Suprapubic skin (tissue), 4 donors: ENCODE measurements at places on chromosomes 3 and 15.

GRCh38 chr15:42191610-42192346, 16.3 kb downstream of the VPS39 start:
- DNase-seq = no peak

GRCh38 chr15:61099020-61099810, 129.9 kb downstream of the RORA start:
- DNase-seq = no peak

DNA sequence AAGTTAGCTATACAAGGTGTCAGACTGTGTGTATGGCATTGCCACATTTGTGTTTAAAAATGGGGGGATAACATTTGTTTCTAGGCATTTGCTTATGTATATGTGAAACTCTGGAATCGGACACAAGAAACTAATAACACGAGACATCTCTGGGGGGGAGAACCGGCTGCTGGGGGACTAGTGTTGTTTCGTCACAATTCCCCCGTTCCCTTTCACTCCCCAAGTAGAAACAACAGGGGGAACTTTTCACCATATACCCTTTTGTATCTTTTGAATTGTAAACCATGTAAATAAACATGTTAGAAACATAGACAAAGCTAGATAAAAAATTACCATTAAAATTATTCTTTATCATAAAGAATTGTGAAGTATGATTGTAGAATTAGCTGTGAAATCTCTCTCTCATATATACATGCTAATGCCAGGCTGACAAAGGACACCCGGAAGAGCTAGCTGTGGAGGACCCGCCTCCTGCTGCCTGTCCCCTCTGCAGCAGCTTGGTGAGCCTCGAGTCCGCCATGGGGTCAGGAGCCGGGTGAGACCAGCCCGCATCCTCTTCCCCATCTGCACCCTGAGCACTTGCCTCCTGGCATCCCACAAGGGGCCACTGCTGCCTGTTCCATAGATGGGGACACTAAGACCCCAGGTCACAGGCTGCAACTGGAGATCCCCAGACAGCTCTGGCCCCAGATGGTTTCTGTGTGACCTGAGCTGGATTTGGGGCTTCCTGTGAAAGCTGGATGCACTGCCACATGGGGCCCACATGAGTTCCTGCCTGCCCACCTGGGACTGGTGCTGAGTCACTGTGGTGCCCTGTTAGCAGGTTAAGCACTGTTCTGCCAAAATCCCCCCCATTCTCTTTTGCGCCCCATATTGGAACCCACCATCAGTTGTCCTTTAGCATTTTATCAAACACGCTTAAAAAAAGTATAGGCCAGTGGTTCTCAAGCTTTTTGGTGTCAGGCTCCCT, 91.6 kb downstream of the IQSEC1 start:
- DNase-seq = no peak

DNA sequence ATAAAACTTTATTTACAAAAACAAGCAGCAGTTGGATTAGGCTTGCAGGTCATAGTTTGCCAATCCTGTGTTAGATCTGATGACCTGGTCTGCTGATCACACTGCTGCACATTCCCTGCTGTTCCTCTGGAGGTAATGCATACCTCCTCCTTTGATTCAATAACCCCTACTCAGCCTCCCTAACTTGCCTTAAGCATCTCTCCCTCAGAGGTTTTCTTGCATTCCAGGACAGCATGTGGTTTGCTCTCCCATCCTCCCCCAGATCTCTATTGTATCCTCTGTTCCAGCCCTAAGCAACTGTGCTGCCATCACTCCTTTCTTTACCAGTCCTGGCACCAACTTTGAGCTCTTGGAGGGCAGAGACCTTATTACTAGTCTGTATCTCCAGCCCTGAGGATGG, 63.4 kb downstream of the CACNA2D3 start:
- no peak for DNase-seq

- DNase-seq = no peak
Observed at GRCh38 chr3:15478640-15478979, 42.9 kb downstream of the COLQ start.

DNA sequence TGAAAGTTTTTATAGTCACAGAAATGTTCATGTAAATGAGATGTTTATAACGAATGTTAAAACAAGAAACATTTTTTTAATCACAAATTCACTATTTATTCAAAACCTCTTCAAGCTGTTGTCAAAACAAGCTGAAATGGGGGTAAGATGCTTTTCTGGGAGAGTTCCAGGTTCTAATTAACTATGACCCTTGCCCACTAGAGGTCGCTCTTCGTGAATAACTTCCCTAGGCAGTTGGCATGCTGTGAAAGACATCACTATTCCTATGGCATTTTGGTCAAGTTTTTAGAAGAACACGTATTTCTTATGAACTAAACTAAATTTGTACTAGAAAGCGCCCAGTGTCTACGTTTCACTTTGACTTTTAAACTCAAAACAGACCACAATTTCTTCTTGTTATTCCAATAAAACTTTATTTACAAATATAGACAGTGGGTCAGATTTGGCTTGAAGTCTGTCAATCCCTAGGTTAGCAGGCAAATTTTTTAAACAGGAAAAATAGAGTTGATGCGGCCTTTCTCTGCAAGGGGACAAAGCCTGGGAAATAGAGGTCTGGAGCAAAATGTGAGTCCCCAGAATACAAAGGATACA, 62.8 kb upstream of the CMTM8 start:
- no peak for DNase-seq

GRCh38 chr3:184177331-184177731, 2.7 kb downstream of the AP2M1 start:
- DNase-seq = no peak

DNA sequence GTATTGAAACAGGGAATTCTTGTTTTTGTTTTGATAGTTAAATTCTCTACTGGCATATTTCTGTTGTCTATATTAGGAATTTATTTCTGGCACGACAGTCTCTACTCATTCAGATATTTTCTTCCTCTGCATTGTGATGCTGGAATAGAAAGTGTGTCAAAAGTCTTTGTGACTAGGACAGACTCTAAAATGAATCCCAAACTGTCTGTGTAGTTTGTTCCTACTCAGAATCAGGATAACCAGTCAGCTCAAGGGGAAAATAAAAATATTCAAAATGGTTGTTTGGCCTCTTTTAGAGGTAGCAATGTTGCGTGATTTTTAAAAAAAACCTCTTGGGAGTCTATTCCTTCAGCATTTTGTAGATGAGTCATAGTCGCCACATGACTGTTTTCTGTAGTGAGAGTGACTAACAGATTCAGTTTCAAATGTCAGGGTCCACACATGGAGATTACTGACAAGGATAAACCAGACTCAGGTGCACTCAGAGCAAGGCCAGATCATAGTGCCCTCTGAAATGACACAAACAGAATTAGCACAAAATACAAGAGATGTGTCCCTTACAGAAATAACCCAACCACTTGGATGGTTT, 13.1 kb downstream of the SLC7A14 start:
- DNase-seq = no peak

DNA sequence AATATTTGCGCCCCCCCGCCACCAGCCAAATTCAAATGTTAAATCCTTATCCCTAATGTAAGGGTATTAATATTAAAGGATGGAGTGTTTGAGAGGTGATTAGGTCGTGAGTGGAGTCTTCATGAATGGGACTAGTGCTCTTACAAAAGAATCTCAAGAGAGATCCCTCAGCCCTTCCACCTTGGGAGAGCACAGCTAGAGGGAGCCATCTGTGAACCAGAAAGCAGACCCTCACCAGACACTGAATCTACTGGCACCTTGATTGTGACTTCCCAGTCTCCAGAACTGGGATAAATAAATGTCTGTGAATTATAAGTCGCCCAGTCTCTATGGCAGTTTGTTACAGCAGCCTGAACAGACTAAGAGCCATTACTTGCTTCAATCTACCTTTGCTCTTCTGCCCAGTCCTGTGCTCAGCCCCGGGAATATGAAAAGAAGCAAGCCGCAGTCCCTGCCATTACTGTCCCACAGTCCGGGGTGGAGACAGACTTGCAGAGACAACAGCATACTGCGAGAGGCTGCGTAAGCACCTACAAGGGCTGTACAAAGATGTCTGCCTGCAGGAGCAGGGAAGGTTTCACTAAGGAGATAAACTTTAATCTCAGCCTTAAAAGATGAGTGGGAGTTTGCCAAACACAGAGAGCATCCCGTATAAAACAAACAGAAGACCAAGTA, 110.7 kb upstream of the TMCO5A start:
- no peak for DNase-seq

DNA sequence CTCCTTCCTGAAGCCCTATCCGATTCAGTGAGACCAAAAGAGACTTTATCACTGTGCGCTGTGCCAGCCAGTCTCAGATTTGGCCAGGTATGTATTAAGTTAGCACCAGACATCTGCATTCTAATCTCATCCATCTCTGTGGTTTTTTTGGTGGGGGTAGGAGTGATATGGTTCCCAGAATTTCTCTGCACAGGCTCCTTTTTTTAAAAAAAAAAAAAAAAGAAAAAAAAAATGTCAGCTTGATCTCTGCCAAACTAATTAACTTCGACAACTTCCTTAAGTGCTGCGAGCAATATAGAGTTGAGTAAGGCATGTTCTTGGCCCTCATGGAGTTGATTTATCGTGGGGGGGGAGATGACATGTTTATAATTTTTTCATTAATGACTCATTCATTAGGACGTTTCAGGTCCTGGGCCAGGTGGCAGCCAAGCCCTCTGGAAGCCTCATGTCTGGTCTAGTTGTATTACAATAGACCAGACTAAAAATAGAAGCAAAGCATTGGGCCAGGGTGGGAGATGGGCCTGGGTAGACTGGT, 12.9 kb downstream of the SLCO3A1 start:
- DNase-seq = no peak

- DNase-seq = no peak
Observed at GRCh38 chr3:124207873-124208485, 216.1 kb upstream of the ROPN1 start.

DNA sequence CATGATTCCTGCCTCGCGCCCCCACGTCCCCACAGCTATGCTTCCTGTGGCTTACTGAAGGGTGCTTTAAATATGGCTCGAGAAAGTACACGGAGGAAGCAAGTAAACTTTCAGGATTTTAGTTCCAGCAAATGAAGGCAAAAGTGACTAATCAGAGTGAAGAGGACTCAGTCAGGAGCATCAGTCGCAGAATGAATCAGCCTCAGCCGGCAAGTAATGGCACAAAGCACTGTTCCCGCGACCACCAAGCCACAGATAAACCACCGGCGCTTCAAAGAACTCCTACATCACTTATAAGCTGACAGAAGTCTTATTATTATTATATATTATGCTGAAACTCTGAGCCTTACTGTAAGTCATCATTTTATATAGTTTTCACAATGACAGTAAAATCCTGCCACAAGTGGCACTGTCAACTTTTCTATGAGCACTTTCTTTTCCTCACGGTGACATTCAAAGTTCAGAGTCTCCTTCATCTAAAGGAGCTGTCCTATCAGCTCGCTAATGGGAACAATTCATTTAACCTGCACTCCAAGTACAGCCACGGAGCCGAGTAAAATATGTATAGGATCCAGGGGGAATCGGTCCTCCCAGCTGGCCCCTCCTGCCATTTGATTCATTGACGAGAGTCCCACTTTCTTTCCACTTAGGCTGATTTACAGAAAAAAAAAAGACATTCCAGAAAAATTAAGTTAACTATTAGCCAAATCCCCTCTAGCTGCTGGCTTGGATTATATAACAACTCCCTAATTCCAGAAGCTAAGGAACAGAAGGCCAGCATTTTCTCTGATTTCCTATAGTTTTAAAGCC, 217.0 kb upstream of the ICE2 start:
- DNase-seq = no peak

- DNase-seq = peak; percentile 47
Observed at GRCh38 chr3:183487896-183488295, 59.5 kb upstream of the MCF2L2 start.

GRCh38 chr3:73041537-73041936, 19.9 kb upstream of the EBLN2 start:
- DNase-seq = no peak

DNA sequence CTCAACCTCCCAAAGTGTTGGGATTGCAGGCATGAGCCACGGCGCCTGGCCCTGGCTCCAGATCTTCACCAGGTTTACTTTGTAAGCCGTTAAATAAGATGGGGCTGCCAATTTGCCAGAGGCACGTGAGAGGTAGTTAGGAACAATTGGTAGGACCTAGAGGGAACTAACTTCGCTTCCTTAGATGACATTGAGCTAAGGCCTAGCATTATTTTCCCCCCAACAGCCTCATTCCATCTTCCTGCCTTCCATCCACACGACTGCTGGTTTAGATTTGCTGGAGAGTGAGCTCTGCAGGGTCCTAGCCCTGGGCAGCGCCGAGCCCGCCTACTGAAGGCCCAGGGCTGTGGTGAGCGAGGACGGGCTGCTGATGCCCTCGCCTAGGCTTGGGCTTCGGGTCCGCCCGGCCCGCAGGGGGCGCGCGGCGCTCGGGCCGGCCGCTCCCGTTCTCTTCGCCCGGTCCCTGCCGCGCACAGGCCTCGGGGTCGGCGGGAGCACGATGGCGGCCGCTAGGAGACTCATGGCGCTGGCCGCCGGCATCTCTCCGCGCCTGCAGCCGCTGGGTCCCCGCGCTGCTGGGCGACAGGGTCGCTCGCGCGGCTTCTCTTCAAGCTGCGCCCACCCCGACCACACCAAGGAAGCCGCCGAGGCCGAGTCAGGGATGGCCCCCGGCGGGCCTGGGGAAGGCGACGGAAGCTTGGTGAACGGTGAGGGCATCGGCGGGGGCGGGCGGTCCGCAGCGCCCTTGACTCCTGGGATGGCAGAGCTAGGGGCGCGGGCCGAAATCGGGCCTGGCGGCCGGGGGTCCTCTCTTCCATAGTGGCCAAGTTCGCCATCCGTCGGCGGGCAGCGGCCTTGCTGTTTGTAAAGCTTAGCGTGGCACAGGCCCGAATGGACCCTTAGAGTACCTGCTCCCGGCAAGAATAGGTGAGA, 21.9 kb downstream of the DHX30 start:
- peak; percentile 85 for DNase-seq
